ENCODE measurements at places on chromosomes 13 and 19. TPM values are rescaled to one million over a fixed set of nuclear protein-coding genes. Genes with fewer than 3 reads are reported as not detected.

FPR2 gene
- total RNA-seq: 31.8 TPM

ZNF229 gene
- total RNA-seq: 2.2 TPM

ZNF382 gene
- 0.78 TPM for total RNA-seq

LRP3 gene
- total RNA-seq: 21.1 TPM

GRIN2D gene
- 1.4 TPM for total RNA-seq

FBXO27 gene
- total RNA-seq: 4.6 TPM

PCDH9 gene
- 8.7 TPM for total RNA-seq

MYO9B gene
- 72.3 TPM for total RNA-seq

NLRP11 gene
- not detected for total RNA-seq

ATP5F1D gene
- 94.7 TPM for total RNA-seq

CAPN12 gene
- 8.8 TPM for total RNA-seq

ZNF793 gene
- 2.3 TPM for total RNA-seq

ZNF350 gene
- total RNA-seq: 10.6 TPM

S1PR5 gene
- total RNA-seq: 0.74 TPM

FCAR gene
- 4.8 TPM for total RNA-seq

CARD8 gene
- 138 TPM for total RNA-seq

ZNF415 gene
- 6.3 TPM for total RNA-seq

CACNA1A gene
- 0.67 TPM for total RNA-seq

ZFP82 gene
- 8.1 TPM for total RNA-seq

NUFIP1 gene
- 3.8 TPM for total RNA-seq

ADAMTSL5 gene
- 5.5 TPM for total RNA-seq

EXOC3L2 gene
- 1.3 TPM for total RNA-seq

FBXL12 gene
- total RNA-seq: 38.0 TPM

LIN37 gene
- total RNA-seq: 7.0 TPM

All from upper lobe of left lung (tissue), 6 donors.